ENCODE measurements at places on chromosomes 2 and 18.

GRCh38 chr2:105581555-105581944 lies 163.2 kb upstream of the NCK2 start:
- no peak for DNase-seq

DNA sequence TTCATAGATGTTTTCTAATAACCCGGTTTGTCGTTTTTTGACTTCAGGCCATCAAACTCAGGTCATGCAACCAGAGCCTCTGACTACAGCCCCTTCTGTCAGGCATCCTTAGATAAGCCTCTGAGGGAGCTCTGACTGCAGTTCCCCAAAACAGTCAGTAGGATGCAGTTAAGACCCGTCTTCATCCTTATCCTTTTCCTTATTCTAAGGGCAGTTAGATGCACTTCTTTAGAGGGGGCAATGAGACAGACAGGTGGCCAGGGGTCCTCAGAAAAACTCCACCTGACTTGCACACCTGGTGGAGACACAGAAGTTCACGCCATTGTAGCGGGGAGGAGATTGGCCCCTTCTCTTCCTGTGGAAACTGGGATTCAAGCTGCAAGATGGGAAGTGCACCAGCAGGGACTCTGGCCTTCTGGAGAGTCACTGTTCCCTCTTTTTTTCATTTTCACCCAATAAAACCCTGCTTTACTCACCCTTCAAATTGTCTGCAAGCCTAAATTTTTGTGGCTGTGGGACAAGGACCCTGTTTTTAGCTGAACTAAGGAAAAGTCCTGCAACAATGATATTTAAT lies 104.8 kb upstream of the TFPI start:
- DNase-seq, result no peak

- DNase-seq, result no peak
These were observed 18.2 kb downstream of the CYBRD1 start for GRCh38 chr2:171540437-171540836.

DNA sequence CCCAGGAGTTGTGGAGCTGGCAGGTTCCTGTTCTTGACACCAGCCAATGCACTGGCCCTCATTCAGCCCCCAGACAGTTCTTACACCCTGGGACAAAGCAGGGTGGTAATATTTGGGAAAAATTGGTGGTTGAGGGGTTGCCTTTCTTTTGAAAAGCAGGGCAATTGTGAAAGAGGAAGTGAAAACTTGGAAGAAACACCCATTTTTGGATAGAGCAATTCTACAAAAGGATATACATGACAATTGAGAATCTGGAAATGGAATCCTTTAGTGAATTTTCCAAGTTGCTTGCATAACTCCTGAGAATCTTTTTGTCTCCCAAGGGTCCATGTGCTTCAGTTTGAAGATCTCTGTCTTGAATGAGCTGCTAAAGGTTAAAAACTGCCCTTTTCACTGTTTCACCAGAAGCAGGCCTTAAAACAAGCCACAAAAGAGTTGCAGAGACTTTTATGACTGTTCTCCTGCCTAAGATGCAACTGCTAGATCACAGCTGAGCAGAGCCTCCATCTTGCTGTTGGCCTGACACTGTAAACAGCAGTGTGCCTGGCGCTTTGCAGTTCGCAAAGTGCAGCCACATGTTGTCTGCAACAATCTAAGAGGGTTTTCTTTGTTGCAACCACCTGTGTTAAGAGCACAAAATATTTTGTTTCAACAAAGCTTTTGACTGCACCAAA lies 11.8 kb downstream of the COL4A4 start:
- no peak for DNase-seq

DNA sequence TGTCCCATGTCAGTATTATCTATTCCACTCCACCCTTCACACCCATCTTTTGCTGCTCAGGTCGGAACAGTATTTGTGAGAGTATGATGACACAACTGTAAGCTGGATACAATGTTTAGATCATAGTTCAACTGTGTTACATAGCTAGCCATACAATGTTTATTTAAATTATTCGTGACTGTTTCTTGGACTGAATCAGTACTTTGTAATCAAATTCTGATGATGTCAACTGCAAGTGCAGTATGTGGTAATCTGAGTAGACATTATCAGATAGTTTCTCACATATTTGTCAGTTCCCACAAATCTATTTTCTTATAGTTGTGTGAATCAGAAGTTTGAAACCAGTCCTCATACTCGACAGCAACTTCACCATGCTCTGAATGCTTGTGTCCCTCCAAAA lies 177.6 kb downstream of the ZNF407 start:
- DNase-seq, result no peak

GRCh38 chr2:222248256-222248655 lies 50.5 kb downstream of the PAX3 start:
- DNase-seq, result no peak

DNA sequence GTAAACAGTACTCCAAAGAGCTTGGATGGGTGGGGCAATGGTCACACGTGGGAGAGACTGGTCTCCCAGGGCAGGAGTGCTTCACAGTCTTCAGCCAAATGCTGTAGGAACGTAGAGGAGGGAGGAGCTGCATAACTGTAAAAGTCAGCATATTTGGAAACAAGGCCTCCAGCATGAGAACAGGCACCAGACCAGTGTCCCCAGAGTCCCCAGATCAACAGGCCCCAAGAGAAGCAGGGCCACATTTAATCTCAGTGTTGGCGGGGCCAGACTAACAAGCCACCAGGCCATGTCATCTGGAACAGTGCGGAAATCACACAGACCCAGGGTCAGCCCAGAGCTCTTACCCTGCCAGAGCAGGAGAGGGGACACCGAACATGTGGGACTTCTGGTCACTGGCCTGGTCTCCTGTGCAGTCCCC lies 63.2 kb downstream of the ADCY3 start:
- no peak for DNase-seq

DNA sequence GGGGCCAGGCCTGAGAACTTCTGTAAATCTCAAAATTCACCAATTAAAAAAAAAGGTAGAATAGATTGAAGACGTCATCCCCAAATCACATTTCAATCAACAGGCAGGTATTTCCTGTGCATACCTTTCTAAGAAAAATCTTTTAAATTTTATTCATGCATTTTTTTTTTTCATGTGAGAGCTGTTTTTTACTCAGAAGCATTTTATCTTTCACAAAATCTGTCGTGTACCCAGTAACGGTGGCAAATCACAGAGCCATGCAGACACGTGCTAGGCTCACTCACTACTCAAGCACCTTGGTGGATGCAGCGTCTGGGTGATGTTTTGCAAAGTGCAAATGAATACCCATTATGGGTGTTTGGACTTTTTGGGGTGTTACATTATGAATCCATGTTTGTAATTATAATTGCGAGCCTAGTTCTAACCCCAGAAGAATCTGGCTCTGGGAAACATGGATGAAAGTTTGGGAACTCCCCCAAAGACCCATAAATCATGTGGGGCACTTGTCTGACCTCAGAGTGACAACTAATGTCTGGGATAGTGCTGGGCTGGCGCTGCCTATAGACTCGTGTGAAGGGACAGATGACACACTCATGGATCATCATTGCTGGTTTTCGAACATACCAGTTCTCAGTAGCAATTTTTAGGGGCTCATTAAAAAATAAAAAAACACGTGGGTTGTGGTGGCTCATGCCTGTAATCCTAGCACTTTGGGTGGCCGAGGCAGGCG lies 335.2 kb downstream of the LPIN1 start:
- no peak for DNase-seq

GRCh38 chr2:10721396-10722251 lies at the start of gene ATP6V1C2:
Gene ATP6V1C2 (plus strand): TSS chr2:10721630. CDS start chr2:10722850, 1,220 bp downstream.
- no peak for DNase-seq

DNA sequence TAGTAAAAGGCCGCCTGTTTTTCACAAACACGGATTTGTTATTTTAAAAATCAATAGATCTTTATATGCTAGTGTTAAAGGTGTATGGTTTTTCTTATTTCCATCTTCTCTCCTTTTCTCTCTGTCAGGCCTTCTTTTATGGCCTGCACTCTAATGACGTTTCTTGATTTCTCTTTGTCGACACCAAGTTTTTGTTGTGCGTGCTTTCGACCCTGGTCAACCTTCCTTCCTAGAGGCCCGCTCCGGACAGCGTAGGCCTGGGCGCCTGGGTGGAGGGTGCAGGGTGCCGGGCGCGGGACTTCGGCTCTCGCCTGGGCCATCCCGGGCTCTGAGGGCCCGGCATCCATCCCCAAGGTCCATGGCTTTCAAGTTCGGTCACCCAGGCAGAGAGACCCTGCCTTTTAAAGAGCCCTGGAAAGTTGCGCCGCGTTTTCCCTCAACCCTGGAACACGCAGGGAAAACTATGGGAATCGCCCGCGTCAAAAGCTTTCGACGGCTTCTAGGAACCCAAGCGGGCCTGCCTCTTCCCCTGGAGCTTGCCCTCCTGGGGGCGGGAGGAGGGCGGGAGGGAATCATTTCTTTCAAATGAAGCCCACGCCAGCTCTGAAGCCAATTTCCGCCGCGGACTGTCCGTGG lies 4.1 kb upstream of the SATB2 start:
- DNase-seq, result no peak

DNA sequence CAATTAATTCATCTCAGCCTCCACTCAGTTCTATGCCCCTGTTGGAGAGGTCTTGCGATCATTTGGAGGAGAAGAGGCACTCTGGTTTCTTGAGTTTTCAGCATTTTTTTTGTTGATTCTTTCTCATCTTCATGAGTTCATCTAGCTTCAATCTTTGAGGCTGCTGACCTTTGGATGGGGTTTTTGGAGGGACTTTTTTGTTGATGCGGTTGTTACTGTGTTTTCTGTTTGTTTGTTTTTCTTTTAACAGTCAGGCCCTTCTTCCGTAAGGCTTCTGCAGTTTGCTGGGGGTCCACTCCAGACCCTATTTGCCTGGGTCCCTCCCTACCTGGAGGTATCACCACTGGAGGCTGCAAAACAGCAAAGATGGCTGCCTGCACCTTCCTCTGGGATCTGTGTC lies 149.9 kb upstream of the RBBP8 start:
- DNase-seq, result no peak

DNA sequence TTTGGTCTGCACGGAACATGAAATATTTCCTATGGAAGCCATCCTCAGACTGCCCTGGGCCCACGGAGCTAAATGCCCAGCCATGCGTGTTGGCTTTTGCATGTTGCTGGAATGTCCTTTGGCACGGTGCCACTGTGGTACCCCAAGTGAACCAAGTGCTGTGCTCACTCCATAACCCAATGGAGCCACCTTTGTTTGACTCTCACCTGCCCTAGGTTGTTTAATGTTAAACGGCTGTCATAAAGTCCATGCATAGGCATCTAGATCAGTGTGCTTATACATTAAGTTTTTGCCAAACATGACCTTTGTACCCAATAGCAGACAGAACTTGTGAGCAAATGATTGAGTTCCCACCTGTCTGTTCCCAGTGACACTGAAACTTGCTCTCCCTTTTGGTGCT lies 59.9 kb upstream of the TMEM87B start:
- no peak for DNase-seq

DNA sequence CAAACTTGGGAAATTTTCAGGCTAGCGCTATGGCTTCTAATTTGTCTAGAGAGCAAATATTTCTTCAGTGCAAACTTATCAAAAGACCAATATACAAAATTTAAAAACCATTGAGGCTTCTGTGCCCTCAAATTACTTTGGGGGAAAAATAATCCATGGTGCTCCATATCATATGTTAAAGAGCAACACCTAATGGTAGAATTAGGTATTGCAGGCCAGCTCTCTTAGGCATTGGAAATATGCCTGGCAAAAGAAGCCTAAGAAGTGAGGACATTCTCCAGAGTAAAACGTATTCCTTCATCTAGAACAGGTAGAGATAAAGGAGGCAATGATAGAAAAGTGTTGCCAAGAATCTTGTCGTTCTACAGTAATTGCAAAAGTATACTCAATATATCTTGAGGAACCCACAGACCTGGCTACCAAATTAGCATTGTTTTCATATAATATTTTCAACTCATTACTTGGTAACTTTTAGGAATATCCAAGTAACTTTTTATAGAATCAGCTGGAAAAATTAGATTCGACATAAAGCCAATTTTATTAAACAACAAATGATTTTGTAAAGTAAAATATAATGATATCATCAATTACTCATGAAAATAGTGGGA lies 401.1 kb downstream of the BCL11A start:
- DNase-seq, result no peak

DNA sequence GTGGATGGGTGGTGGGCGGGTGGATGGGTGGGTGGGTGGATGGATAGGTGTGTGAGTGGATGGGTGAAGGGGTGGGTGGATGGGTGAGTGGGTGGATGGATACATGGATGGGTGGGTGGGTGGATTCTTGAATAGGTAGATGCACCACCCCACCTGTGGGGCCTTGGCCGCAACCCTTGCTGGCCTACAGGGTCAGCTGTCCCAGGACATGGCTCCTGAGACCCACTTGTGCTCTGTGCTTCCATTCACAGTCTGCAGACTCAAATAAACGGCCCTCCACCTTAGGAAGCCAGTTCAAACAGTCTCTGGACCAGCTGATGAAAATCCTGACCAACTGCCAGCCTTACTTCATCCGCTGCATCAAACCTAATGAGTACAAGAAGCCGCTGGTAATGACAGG lies 54.4 kb downstream of the MYO7B start:
- DNase-seq, result no peak

DNA sequence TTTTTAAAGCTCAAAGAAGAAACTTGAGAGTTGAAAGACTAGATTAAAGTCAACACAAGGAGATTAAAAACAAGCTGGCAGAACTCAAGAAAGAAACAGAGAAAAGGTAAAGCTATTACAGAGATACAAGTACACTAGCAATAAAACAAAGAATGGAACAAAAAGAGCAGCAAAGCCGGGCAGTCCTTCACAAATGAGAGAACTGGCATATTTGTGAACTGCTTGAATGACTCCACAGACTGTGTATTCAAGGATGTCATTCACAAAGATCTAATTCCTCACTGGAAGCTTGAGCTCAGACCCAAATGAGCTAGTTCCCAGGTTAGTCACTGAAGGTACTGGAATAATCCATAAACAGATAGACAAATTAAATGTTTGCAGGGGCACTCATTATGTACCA lies 318.0 kb downstream of the MYCN start:
- no peak for DNase-seq

DNA sequence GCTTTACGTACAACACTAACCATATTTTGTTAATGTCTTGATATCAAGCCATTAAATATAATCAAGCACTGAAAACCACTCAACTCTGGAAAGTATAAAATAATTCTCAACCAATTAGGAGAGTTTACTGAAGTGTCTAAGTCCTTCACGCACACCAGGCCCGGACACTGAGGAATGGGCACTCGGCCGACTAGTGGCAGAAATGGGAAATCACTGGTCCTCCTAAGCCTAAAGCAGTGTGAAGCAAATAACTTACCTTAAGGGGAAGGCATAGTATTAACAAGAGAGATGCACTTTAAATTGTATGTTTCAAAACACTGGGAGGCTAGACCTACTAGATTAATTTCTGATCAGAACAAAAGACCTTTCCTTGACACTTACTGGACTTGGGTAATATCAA lies 45.7 kb downstream of the FAM210A start:
- no peak for DNase-seq

- no peak for DNase-seq
These were observed 41.4 kb downstream of the HS1BP3 start for GRCh38 chr2:20609349-20609994.

DNA sequence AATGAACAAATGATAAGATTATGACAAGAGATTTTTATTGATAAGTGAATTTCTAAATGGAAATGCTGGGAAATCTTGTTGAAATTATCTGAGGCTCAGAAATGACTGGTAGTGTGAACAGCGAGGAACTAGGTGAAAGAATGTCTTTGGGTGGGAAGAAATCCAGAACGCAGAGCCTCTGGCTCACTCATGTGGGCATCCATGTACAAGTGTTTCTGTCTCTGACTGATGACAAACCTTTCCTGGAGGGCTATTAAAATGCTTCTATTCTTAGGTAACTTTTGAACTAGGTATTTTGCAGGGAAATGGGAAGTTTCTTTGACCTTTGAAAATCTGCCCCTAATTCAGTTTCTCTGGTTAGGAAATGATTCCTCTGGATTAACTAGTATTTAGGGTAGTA lies 598.6 kb downstream of the SLC4A3 start:
- DNase-seq, result no peak

- no peak for DNase-seq
These were observed 98.5 kb downstream of the MYOM1 start for GRCh38 chr18:3121259-3121658.

Data from activated T-helper 1 cell treated with Interleukin-2 at 50 U/mL for 16 hours (primary cell).